ENCODE measurements at places on chromosomes 12 and 14.

DNA sequence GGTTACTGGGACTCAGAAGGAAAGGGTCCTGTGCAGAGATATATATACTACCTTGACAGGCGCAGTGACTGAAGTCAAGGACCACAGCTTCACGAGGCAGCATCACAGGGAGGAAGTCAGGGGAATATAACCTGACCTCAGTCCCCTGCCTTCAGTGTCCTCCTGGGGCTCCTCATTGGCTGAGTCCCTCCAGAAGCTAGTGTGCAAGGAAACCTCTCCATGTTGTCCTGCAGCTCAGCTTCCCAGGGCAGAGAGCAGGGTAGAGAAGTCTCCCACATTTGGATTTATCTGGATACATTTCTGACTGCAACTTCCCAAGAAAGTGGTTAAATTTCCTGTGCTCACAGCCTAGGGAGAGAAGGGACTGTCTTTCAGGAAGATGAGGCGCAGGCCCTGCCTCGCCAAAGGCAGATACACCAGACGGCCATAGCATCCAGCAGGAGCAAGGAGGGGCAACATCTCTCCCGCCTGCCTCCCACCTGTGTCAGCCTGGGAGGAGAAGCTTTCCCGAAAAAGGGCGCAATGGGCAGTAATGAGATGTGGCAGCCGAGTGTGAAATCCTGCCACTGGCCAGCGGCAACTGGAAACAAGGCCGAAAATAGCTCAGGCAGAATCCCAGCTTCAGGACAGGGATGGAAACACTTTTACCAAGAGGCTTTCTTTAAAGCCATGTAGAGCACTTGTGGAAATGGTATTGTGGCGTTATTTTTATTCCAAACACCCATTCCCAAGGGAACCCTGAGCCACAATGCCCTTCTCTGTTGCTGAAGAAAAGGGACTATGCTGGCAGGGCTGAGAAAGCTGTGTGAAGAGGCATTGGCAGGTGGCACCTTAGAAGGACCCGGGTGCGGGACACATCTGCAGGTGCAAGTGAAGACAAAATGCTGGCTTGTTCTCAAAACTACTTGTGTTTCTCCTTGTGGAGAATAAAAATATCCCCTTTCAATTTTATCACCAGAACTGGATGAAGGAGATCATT is 54.9 kb upstream of the HIF1A start:
- DNase-seq = no peak

GRCh38 chr12:96083020-96083719 is 47.8 kb upstream of the LTA4H start:
- DNase-seq = no peak

DNA sequence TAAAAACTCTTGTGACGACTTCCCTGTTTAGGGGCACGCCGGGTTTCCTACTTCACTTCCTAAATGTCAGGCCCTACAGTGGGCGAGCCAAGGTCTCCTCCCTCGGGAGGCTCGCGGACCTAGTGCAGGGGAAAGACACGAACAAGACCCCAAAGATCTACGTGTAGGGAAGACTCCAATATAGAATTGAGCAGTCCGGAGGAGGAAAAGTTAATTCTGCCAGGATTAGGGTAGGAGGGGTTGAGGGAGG is 564 bp downstream of the ATXN3 start:
- DNase-seq = no peak

DNA sequence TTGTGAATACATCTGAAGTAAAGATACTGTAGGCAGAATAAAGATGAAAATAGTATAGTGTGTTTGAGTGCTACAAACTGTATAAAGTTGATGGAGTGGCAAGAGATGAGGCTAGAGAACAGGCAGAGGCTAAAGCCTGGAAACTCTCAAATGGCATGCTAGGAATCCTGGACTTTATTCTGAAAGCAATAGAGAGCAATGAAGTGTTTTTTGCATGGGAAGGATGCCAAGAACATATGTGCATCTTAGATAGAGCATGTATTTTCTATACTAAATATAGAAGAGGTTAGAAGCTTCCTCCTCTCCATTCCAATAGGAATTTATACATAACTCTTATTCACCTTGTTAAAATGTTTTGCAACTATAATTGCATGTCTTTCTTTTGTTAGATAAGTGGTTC is 86.3 kb upstream of the TMTC2 start:
- DNase-seq = no peak

GRCh38 chr14:38197784-38198335 is 9.8 kb upstream of the SSTR1 start:
- no peak for DNase-seq

DNA sequence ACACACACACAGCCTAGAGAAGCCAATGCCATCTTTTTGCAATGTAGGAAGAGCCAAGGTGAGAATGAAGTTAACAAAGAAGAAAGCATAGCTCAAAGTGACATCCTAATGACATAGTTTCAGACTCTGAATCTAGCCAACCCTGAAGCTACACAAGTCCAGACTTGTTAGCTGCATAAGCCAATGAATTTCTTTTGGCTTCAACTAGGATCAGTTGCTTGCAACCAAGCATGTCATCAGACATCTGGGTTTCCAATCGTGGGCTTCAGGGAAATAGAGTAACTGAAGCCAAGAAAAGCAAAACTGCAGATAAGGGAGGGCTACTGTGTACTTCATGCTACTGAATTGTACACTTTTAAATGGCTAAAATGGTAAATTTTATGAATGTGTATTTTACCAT is 4.4 kb upstream of the GPHN start:
- no peak for DNase-seq
